ENCODE measurements at places on chromosomes 3 and 15. TPM values are rescaled to one million over a fixed set of nuclear protein-coding genes. Genes with fewer than 3 reads are reported as not detected.

The LYSMD2 gene
- polyA plus RNA-seq = 9.4 TPM

- H3K27me3 ChIP-seq = peaks cover 3% of the 10 kb centered on the region
- H3K4me1 ChIP-seq = peaks cover 14% of the 10 kb centered on the region
- no peak overlapping the region for H3K4me3 ChIP-seq
These were observed 72.2 kb upstream of the EPHB3 start for GRCh38 chr3:184489268-184489841.

- DNase-seq = no peak
- no peak overlapping the region for H3K4me3 ChIP-seq
- H3K36me3 ChIP-seq = peaks cover 69% of the 10 kb centered on the region
- no peaks in the 10 kb centered on the region for H3K27me3 ChIP-seq
These were observed 48.1 kb downstream of the KLHL25 start for GRCh38 chr15:85746641-85747040.

GRCh38 chr15:92864127-92864814 is 35.9 kb upstream of the CHD2 start:
- no peak overlapping the region for H3K27ac ChIP-seq
- DNase-seq = no peak
- H3K36me3 ChIP-seq = no peaks in the 10 kb centered on the region

The ARPIN gene
- polyA plus RNA-seq = 3.2 TPM

DNA sequence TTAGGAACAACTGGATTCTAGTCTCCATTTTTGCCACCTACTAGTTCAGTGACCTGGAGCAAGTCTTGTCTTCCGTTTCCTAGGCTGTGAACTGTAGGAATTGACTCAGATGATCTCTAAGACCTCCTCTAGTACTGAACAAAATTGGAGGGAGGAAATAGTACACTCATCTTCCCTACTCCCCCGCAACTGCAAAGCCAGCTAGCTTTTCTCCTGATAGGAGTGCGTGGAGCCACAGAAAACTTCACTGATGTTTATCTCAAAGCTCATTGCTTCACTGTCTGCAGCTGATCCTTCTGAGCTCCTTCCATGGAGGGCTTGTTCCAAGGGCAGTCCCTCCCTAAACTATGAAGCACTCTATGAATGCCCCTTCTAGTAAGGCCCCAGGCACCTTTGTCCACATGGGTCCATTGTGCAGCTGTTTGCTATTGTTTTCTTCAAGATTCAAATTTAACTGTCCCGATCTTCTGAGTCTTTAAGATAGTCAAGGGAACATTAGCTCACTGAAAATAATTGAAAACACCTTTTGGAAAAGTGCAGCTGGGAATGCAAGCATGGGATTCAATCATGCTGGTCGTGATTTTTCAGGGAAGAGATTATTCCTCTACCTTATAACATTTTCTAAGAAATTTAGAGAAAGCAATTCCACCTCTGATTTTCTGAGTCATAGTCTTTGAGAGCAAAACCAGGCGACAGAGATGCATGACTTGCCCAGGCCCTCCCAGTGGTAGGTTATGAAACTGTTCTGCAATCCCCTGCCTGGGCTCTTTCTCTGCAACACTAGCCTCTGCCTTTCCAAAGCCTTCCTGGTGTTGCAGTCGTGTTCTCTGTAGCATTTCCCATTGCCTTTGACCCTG is 24.3 kb downstream of the FILIP1L start:
- H3K27me3 ChIP-seq = no peaks in the 10 kb centered on the region
- H3K27ac ChIP-seq = no peak overlapping the region
- no peak for DNase-seq
- H3K36me3 ChIP-seq = no peaks in the 10 kb centered on the region
- H3K4me3 ChIP-seq = no peak overlapping the region

GRCh38 chr3:108589998-108590323 is 439 bp downstream of the DZIP3 start:
- no peak for DNase-seq
- no peaks in the 10 kb centered on the region for H3K27me3 ChIP-seq
- H3K4me1 ChIP-seq = peaks cover 12% of the 10 kb centered on the region
- peak overlapping the region; percentile 81 for H3K4me3 ChIP-seq

The KY gene
- not detected for polyA plus RNA-seq

The CCR5 gene
- polyA plus RNA-seq = 0.06 TPM

DNA sequence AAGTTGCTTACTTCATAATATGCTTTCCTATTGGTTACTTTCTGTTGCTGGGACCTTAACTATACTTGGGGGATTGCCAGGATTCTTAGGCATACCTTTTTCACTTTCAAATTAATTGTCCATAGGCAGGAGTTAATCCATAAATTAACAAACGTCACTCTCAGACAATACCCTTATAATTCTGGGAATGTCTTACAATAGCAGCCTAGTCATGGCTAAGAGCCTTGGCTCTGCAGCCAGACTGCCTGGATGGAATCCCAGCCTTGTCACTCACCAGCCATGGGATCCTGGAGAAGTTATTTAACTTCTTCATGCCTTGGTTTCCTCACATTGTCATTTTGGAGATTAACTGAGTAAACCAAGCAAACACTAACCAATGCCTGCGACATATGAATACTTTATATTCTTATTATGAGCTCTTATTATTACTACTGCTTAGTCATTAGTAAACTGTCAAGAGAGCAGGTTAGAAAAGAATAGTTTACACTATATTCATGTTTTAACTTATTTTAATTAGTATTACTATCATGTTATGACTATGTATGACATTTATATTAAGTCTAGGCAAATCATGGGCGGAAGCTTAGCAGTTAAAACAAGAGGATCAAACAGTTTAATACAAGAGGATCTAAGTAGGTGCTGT is 29.0 kb downstream of the GYG1 start:
- H3K4me1 ChIP-seq = no peaks in the 10 kb centered on the region
- H3K36me3 ChIP-seq = peaks cover 11% of the 10 kb centered on the region
- no peak overlapping the region for H3K27ac ChIP-seq
- no peak overlapping the region for H3K4me3 ChIP-seq
- DNase-seq = no peak
- no peaks in the 10 kb centered on the region for H3K27me3 ChIP-seq

The ABI3BP gene
- polyA plus RNA-seq = 2.5 TPM

- H3K4me1 ChIP-seq = no peaks in the 10 kb centered on the region
- H3K4me3 ChIP-seq = no peak overlapping the region
- DNase-seq = no peak
- H3K36me3 ChIP-seq = peaks cover 29% of the 10 kb centered on the region
- H3K27me3 ChIP-seq = no peaks in the 10 kb centered on the region
These were observed 50.0 kb downstream of the DHX30 start for GRCh38 chr3:47852604-47853602.

GRCh38 chr3:40306336-40306735 is 3.2 kb upstream of the EIF1B start:
- H3K4me1 ChIP-seq = peaks cover 12% of the 10 kb centered on the region
- no peaks in the 10 kb centered on the region for H3K27me3 ChIP-seq
- no peak overlapping the region for H3K27ac ChIP-seq
- H3K36me3 ChIP-seq = peaks cover under 1% of the 10 kb centered on the region
- no peak overlapping the region for H3K4me3 ChIP-seq
- no peak for DNase-seq

- no peak for DNase-seq
- H3K27ac ChIP-seq = peak overlapping the region; percentile 13
- peaks cover 11% of the 10 kb centered on the region for H3K4me1 ChIP-seq
- no peak overlapping the region for H3K4me3 ChIP-seq
These were observed 62.6 kb downstream of the RGMA start for GRCh38 chr15:93026380-93026817.

The SKOR1 gene
- polyA plus RNA-seq = not detected

DNA sequence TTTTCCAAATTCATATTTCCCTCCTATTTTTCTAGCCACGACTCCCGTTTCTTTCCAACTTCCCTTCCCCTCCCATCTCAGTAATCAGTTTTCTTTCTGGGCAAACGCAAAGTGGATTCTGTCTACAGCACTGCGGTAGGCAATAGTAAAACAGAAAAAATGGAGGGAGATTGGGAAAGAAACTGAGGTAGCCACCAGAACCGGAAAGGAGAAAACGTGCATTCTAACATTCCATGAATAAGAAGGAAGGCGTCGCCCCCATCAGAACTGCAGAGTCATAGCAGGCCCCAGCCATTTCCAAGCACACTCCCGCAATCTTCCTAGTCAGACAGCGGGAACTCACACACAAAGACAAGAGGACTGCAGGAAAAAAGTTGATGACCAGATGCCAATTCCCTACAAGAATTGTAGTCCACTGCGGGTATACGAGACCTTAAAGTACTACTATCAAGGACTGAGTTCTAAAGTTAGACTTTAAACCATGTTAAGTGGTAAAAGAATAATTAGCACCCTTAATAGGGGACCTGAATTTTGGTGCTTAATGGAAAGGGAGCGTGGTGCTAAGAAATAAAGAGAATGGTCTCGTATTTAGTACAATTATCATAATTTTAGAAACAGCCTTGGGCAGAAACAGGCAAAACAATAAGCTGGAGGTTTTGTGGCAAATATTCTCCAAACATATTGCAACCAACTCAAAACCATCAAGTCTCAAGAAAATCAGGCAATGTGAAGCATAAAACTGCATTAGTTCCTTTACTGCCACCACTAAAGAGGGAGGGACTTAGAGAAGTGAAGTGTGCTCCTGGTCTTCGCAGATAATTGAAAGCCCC is 1.4 kb downstream of the PFN2 start:
- H3K4me3 ChIP-seq = peak overlapping the region; percentile 99
- H3K36me3 ChIP-seq = no peaks in the 10 kb centered on the region
- H3K27me3 ChIP-seq = no peaks in the 10 kb centered on the region
- DNase-seq = no peak
- H3K27ac ChIP-seq = no peak overlapping the region

The TADA3 gene
- polyA plus RNA-seq = 27.8 TPM

GRCh38 chr15:85582131-85583079 is 202.0 kb downstream of the AKAP13 start:
- peak overlapping the region; percentile 52 for H3K4me3 ChIP-seq
- DNase-seq = peak; percentile 60
- H3K4me1 ChIP-seq = peaks cover 42% of the 10 kb centered on the region
- H3K27me3 ChIP-seq = no peaks in the 10 kb centered on the region

DNA sequence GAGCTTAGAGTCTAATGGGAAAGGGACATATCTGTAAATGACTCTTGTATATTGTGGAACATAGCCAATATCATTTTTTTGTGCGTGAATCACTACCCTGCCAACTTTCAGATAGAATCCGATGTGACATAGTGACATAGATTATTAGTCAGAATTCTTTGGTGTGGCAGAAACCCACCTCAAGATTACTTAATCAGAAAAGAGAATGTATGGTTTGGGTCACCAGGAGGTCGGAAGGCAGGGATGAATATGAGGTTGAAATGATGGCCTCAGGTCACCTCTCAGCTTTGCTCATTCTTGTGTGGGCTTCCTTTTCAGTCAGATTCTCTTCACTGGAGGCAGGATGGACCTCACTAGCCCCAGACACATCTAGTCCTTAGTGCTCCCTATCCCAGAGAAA is 41.4 kb downstream of the SNAPC5 start:
- H3K27ac ChIP-seq = no peak overlapping the region
- no peaks in the 10 kb centered on the region for H3K27me3 ChIP-seq
- no peak overlapping the region for H3K4me3 ChIP-seq
- peaks cover 8% of the 10 kb centered on the region for H3K4me1 ChIP-seq
- no peak for DNase-seq

DNA sequence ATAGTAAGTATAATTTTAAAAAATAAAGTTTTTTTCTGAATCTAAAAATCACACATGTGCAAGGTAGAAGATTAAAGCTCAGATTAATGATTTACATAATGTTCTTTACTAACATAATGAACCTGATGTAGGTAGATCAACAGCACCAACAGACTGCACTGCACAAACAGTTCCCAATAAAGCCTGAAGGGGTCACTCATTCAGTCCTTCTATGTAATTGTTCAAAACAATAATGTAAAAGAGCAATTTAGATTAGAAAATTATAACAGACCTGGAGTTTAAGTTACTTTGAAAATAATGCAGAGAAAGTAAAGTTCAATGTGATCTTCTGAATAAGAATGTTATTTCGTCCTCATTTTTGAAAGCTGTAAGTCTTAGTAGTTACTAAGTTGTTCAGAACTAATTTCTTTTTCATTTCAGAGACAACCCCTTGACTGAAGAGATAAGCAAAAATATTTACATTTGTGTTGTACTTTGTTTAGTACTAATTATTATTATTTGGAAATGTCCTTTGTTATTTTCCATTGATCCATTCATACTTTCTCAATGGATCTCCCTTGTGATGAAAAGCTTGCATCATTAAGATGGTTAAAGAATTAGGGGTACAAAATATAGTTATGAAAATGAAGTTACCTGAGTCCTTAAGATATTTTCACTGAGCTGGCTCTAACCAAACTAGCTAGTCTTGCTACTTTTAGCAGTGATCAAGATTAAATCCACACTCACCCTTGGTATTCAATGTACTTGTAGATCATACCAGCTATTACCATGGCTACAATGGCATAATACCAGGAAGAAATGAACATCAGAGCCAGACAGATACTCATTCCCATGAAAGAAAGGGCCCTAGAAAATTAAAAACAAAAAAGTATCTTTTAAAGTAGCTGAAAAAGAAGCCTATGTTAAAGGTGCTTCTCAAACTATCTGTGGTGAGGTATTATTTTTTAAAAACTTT is 16.8 kb downstream of the EMC4 start:
- peaks cover 22% of the 10 kb centered on the region for H3K36me3 ChIP-seq
- H3K4me1 ChIP-seq = no peaks in the 10 kb centered on the region
- no peak for DNase-seq
- H3K4me3 ChIP-seq = no peak overlapping the region

DNA sequence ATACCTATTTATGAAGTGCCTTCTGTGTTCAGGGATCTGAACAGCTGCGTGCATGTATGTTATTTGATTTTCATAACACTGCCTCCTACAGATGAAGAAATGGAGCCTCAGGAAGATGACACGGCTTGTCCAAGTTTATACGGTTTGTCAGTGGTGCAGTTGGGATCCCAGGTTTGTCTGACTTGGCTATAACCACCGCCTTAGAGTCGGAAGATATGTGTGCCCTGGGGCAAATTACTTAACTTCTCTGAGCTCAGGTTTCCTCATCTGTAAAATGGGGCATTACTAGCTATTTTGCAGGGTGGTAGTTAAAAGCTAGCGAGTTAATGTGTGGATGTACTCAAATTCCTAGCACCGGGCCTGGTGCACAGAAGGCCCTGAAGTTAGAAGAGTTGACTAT is 54.1 kb upstream of the ANP32A start:
- H3K27me3 ChIP-seq = no peaks in the 10 kb centered on the region
- no peak overlapping the region for H3K27ac ChIP-seq
- no peak for DNase-seq
- H3K4me1 ChIP-seq = no peaks in the 10 kb centered on the region
- no peak overlapping the region for H3K4me3 ChIP-seq
- H3K36me3 ChIP-seq = no peaks in the 10 kb centered on the region

DNA sequence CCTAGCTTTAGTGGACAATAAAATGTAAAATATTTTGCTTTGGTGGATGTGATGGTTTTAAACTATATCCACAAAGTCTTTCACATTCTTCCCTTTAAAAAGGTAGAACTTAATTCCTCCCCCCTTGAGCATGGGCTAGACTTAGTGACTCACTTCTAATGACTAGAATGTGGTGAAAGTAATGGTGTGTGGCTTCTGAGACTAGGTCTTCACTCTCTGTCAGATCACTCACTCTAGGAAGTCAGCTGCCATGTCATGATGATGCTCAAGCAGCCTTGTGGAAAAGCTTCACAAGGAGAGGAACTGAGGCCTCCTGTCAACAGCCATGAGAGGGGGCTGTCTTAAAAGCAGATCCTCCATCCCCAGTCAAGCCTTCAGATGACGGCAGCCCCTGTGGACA is 4.2 kb downstream of the LRRC2 start:
- no peak overlapping the region for H3K27ac ChIP-seq
- H3K36me3 ChIP-seq = no peaks in the 10 kb centered on the region
- H3K27me3 ChIP-seq = no peaks in the 10 kb centered on the region
- DNase-seq = no peak
- H3K4me3 ChIP-seq = no peak overlapping the region

The CCDC71 gene
- polyA plus RNA-seq = 1.1 TPM

GRCh38 chr3:76997733-76998132 is 42.2 kb upstream of the ROBO2 start:
- no peaks in the 10 kb centered on the region for H3K27me3 ChIP-seq
- no peaks in the 10 kb centered on the region for H3K4me1 ChIP-seq
- no peak overlapping the region for H3K27ac ChIP-seq
- H3K36me3 ChIP-seq = no peaks in the 10 kb centered on the region
- DNase-seq = no peak

Measured in liver (tissue), 10 donors.